ENCODE measurements at places on chromosomes 7 and 10. TPM values are rescaled to one million over a fixed set of nuclear protein-coding genes. Genes with fewer than 3 reads are reported as not detected.

GRCh38 chr10:113003052-113003451 is 53.0 kb downstream of the TCF7L2 start:
- H3K27ac ChIP-seq: no peak overlapping the region
- H3K4me1 ChIP-seq: peaks cover 21% of the 10 kb centered on the region
- H3K36me3 ChIP-seq: no peaks in the 10 kb centered on the region
- H3K4me3 ChIP-seq: no peak overlapping the region

DNA sequence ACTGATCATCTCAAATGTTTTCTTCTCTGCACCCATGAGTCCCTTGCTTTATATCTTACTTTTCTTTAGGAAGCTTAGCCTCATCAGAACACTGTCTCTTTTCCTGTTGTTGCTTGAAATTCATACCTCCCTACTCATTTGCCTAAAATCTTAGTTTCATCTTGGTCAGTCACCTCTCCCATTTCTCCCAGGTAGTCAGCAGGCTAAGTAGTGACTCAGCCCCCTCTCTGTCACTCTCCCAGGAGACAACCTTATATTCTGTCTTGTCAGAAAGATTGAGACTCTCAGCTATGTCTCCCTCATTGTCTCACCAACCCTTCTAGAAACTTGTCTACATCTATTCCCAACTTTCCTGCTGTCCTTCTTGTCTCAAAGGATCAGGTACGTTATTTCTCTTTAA is 280.9 kb downstream of the BBS9 start:
- peaks cover 22% of the 10 kb centered on the region for H3K36me3 ChIP-seq
- no peak for DNase-seq
- no peaks in the 10 kb centered on the region for H3K4me1 ChIP-seq
- no peak overlapping the region for H3K4me3 ChIP-seq
- H3K27ac ChIP-seq: no peak overlapping the region

GRCh38 chr7:124603066-124603465 is 162.5 kb downstream of the GPR37 start:
- H3K4me1 ChIP-seq: no peaks in the 10 kb centered on the region
- no peak overlapping the region for H3K4me3 ChIP-seq
- no peak for DNase-seq
- no peak overlapping the region for H3K27ac ChIP-seq

- H3K27ac ChIP-seq: no peak overlapping the region
- no peaks in the 10 kb centered on the region for H3K36me3 ChIP-seq
- peaks cover 16% of the 10 kb centered on the region for H3K4me1 ChIP-seq
- peak; percentile 53 for DNase-seq
- H3K27me3 ChIP-seq: peaks cover 35% of the 10 kb centered on the region
These were observed 7.2 kb downstream of the RBM20 start for GRCh38 chr10:110651044-110651958.

GRCh38 chr7:28028471-28028870 is 152.1 kb downstream of the JAZF1 start:
- H3K27me3 ChIP-seq: peaks cover 2% of the 10 kb centered on the region
- DNase-seq: no peak
- no peak overlapping the region for H3K27ac ChIP-seq
- H3K4me3 ChIP-seq: no peak overlapping the region

GRCh38 chr10:11810313-11810766 is 12.8 kb upstream of the PROSER2 start:
- H3K36me3 ChIP-seq: no peaks in the 10 kb centered on the region
- H3K27ac ChIP-seq: no peak overlapping the region
- H3K27me3 ChIP-seq: peaks cover 4% of the 10 kb centered on the region
- no peak for DNase-seq
- H3K4me3 ChIP-seq: no peak overlapping the region
- H3K4me1 ChIP-seq: no peaks in the 10 kb centered on the region

- H3K27me3 ChIP-seq: peaks cover 29% of the 10 kb centered on the region
- H3K27ac ChIP-seq: no peak overlapping the region
- H3K36me3 ChIP-seq: no peaks in the 10 kb centered on the region
- no peaks in the 10 kb centered on the region for H3K4me1 ChIP-seq
- H3K4me3 ChIP-seq: no peak overlapping the region
These were observed 30.5 kb downstream of the JAKMIP3 start for GRCh38 chr10:132096223-132096622.

DNA sequence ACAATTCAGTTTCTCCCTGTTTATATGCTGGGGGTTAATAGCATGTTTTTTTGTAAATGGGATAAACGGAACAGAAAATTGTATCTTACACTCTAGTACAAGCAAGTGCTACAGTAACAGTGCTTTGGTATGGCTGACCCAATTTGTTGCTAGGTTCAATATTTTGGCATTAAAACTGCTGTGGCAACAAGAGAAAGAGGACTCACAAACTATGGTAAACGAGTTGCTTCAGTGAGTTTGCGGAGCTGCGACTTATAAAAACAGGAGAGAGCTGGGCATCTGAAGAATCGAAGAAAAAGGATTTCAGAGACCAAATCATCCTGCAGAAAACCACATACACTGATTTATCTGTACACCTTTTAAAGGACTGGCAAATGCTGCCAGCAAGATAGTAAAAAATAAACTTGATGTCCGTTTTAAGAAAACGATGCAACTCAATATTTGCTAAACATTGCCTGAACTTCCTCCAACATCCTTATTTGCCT is 2.2 kb downstream of the GLUD1 start:
- peaks cover 40% of the 10 kb centered on the region for H3K36me3 ChIP-seq
- peak overlapping the region; percentile 90 for H3K27ac ChIP-seq
- peak overlapping the region; percentile 85 for H3K4me3 ChIP-seq
- no peaks in the 10 kb centered on the region for H3K27me3 ChIP-seq

DNA sequence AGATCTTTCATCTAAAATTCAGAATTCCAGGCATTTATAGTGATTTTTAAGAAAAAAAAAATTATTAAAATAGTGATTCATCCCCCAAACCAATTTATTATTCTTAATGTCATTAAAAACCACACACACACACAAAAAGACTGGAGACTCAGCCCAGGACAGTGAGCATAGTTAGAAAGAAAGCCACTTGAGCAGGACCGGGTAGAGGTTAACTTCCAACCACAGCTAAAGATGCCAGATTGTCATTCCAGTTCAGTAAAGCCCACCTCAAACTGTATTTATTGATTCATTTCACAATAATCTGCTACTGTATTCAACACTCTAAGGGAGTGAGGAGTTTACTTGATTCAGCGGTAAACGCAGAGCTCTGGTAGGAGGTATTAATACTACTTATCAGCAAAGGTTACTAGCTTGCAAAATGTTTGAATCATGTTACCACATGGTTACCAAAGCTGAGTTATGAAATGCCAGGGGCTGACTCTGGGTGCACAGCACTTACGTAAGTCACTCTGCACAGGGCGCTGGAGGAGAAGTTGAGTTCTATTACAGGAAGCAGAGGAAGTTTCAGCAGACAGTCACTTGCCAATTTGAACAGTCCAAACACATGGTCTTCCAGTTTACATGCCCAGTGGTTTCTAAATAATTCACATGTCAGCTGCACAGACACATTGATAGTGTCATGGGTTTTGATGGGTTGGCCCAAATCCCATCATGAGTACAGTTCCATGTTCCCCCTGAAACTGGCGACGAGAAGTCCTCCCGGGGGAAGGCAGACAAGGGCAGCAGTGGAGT is 64.6 kb downstream of the KLF6 start:
- H3K27me3 ChIP-seq: peaks cover 2% of the 10 kb centered on the region
- no peak overlapping the region for H3K4me3 ChIP-seq
- no peak overlapping the region for H3K27ac ChIP-seq
- no peaks in the 10 kb centered on the region for H3K4me1 ChIP-seq

- no peaks in the 10 kb centered on the region for H3K36me3 ChIP-seq
- no peaks in the 10 kb centered on the region for H3K4me1 ChIP-seq
- H3K27me3 ChIP-seq: peaks cover 7% of the 10 kb centered on the region
- H3K4me3 ChIP-seq: no peak overlapping the region
- no peak for DNase-seq
These were observed 82.3 kb downstream of the HTR7 start for GRCh38 chr10:90775351-90776028.

DNA sequence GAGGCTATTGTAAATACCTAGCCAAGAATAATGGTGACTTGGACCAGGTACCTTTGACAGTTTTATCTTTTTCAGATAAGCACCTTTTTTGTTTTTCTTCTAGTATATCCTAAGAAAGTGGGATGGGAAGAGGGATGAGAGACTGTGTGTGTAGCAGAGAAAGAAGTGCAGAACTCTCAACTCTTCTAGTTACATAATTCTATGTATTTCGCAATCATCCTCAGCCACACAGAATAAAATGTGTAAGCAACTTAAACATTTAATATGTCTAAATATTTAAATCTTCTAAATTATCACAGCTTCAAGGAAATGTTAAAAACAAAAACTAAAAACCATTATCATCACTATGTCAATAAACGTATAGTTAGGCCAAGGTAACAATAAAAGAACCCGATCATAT is 42.6 kb upstream of the GSAP start:
- H3K4me3 ChIP-seq: no peak overlapping the region
- peaks cover 4% of the 10 kb centered on the region for H3K4me1 ChIP-seq
- no peak for DNase-seq
- no peak overlapping the region for H3K27ac ChIP-seq
- no peaks in the 10 kb centered on the region for H3K27me3 ChIP-seq

DNA sequence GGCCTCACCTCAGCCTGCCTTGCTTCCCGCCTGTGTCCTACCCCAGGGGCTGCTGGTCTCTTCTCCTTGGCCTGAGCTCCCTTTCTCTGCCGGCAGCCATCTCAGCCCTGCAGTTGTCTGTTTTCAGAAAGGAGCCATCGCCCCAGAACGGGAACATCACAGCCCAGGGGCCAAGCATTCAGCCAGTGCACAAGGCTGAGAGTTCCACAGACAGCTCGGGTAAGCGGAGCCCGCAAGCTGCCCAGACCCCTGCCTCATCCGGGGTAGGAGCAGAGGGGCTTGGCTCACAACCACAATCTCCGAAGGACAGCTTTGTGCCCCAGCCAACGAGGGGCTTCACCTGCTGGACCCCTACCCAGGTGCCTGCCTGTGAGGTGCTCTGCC is 5.3 kb upstream of the DEPP1 start:
- H3K27ac ChIP-seq: no peak overlapping the region
- no peaks in the 10 kb centered on the region for H3K4me1 ChIP-seq
- no peaks in the 10 kb centered on the region for H3K27me3 ChIP-seq
- no peak overlapping the region for H3K4me3 ChIP-seq
- no peak for DNase-seq

- no peaks in the 10 kb centered on the region for H3K4me1 ChIP-seq
- H3K36me3 ChIP-seq: no peaks in the 10 kb centered on the region
- H3K27me3 ChIP-seq: peaks cover 7% of the 10 kb centered on the region
- no peak for DNase-seq
- H3K4me3 ChIP-seq: no peak overlapping the region
These were observed 165.9 kb upstream of the PLXNA4 start for GRCh38 chr7:132742189-132742612.

DNA sequence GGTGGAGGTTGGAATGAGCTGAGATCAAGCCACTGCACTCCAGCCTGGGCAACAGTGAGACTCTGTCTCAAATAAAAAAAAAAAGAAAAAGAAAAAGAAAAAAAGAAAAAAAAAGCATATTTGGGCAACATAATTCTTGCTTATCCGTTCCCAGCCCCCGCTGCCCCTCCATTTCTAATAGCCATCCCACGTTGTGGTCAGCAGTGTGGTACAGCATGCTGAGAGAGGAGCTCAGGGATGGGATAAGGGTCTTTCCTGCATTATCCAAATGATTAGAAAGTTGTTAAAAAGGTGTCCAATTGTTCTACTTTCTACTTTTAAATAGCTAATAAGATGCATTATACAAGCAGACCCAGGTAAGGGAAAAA is 104.9 kb upstream of the ZNF92 start:
- peaks cover 6% of the 10 kb centered on the region for H3K4me1 ChIP-seq
- H3K4me3 ChIP-seq: peak overlapping the region; percentile 72
- no peak overlapping the region for H3K27ac ChIP-seq

DNA sequence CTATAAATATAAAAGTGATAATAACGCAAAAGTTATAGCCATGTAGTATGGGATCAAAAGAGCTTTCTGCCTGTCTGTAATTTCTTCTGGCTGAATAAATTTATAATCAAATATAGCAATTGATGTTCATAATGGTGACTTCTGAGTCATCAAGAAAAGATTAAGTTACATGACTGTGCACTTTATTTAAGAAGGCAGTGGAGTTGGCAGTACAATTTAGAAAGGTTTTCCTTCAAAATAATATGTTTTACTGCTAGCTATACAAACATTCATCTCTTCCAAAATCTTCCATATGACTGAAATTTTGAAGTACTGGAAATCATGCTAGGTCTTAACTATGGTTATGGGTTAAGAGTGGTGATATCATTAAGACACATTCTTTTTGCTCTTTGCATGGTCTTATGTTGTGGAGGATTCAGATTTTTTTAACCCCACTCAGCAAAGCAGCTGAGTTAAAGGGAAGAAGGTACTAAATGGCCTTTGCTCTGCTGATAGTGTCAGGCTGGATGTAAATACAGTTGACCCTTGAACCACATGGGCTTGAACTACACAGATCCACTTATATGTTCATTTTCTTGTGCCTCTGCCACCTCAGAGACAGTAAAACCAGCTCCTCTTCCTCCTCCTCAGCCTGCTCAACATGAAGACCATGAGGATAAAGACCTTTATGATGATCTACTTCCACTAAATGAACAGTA is 323.6 kb downstream of the BBS9 start:
- H3K4me1 ChIP-seq: peaks cover 4% of the 10 kb centered on the region
- no peak overlapping the region for H3K27ac ChIP-seq
- no peak overlapping the region for H3K4me3 ChIP-seq
- no peak for DNase-seq
- H3K27me3 ChIP-seq: no peaks in the 10 kb centered on the region
- H3K36me3 ChIP-seq: no peaks in the 10 kb centered on the region

- no peak for DNase-seq
- no peaks in the 10 kb centered on the region for H3K27me3 ChIP-seq
- H3K27ac ChIP-seq: no peak overlapping the region
These were observed 200.9 kb downstream of the DOCK4 start for GRCh38 chr7:112005205-112005775.

DNA sequence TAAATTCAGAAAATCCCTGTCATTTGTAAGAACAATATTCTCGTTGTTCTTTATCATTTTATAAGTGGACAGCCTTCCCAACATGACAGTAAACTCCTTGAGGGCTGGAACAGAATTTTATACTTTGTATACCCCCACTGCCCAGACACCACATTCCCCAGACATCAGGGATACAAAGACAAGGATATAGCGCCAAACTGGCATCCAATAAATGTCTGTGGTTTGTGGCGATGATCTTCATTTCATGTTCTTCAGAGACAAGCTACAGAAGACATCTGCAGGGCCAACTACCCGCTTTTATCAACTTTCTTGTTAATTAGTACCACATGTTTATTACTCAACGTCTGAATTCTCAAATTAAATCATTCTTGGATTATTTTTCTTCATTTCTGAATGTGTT is 155.9 kb downstream of the ATE1 start:
- peaks cover 22% of the 10 kb centered on the region for H3K36me3 ChIP-seq
- H3K27me3 ChIP-seq: no peaks in the 10 kb centered on the region

DNA sequence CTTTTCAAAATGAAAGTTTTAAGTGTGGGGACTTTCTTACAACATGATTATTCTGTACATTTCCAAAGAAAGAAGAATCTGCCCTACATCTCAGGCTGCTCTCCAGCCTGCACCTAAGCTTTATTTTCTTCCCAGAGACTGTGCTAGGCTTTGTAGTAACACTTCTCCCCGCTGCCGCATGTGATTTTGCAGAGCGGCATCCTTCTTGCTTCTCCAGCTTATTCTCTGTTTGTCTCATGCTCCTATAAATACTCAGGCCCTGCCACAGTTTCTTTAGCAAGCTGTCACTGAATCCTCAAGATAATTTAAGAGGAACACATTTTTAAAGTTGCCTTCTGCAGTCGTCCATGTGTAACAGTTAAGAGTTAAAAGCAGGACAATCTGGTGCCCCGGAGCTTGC is 53.5 kb downstream of the INSYN2A start:
- H3K27me3 ChIP-seq: no peaks in the 10 kb centered on the region
- no peak overlapping the region for H3K27ac ChIP-seq
- H3K4me1 ChIP-seq: no peaks in the 10 kb centered on the region
- no peak overlapping the region for H3K4me3 ChIP-seq
- H3K36me3 ChIP-seq: no peaks in the 10 kb centered on the region

Gene PRSS37
- total RNA-seq: not detected

Gene CLRN3
- total RNA-seq: not detected

Gene GTF2I
- 125 TPM for total RNA-seq

Gene IFIT2
- 43.5 TPM for total RNA-seq

Gene BTBD16
- not detected for total RNA-seq

Gene ZPBP
- total RNA-seq: not detected
